ENCODE measurements at places on chromosomes 1 and 21. TPM values are rescaled to one million over a fixed set of nuclear protein-coding genes. Genes with fewer than 3 reads are reported as not detected.

GRCh38 chr1:97647776-97648175 lies 273.1 kb downstream of the DPYD start:
- DNase-seq, result peak; percentile 75

- DNase-seq, result no peak
These were observed 13.8 kb downstream of the VASH2 start for GRCh38 chr1:212964102-212964501.

Gene PADI6
- total RNA-seq, result not detected

Gene TNN
- total RNA-seq, result not detected
